ENCODE measurements at places on chromosomes 11 and 22. TPM values are rescaled to one million over a fixed set of nuclear protein-coding genes. Genes with fewer than 3 reads are reported as not detected.
A peak's percentile ranks its signal among the peaks of the same experiment; 100 is the strongest.

- DNase-seq = no peak
- H3K4me3 ChIP-seq = no peak overlapping the region
- no peaks in the 10 kb centered on the region for H3K36me3 ChIP-seq
- H3K27ac ChIP-seq = no peak overlapping the region
Measured at GRCh38 chr11:126514061-126514693, 158.7 kb downstream of the ST3GAL4 start.

- no peaks in the 10 kb centered on the region for H3K4me1 ChIP-seq
- no peak for DNase-seq
- H3K4me3 ChIP-seq = no peak overlapping the region
- H3K36me3 ChIP-seq = peaks cover 3% of the 10 kb centered on the region
Measured at GRCh38 chr11:118670063-118670462, 9.4 kb downstream of the TREH start.

GRCh38 chr11:62671236-62671607 lies 251 bp upstream of the UQCC3 start:
- no peak for DNase-seq
- H3K4me1 ChIP-seq = peaks cover 53% of the 10 kb centered on the region
- peaks cover 10% of the 10 kb centered on the region for H3K36me3 ChIP-seq
- H3K27me3 ChIP-seq = no peaks in the 10 kb centered on the region
- peak overlapping the region; percentile 100 for H3K4me3 ChIP-seq
- H3K27ac ChIP-seq = peak overlapping the region; percentile 97

DNA sequence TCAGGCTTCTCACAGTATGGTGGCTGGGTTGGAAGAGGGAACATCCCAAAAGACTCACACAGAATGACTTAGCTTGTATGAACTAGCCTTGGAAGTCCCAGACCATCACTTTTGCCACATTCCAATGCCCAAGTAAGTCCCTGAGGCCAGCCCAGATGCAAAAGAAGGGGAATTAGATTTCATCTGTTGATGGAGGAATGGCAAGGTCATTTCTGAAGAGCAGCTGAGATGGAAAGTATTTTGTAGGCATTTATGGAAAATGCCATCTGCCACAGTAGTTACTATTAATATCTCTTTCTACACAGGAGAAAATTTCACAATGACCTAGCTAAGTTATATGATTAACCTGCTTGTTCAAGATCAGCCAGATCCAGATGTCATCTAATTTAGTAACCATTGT lies 58.8 kb downstream of the ENDOD1 start:
- peak overlapping the region; percentile 2 for H3K4me3 ChIP-seq
- H3K4me1 ChIP-seq = peaks cover 31% of the 10 kb centered on the region
- H3K27ac ChIP-seq = no peak overlapping the region
- H3K36me3 ChIP-seq = no peaks in the 10 kb centered on the region
- H3K27me3 ChIP-seq = peaks cover 12% of the 10 kb centered on the region

Gene TMPRSS4
- total RNA-seq = not detected

DNA sequence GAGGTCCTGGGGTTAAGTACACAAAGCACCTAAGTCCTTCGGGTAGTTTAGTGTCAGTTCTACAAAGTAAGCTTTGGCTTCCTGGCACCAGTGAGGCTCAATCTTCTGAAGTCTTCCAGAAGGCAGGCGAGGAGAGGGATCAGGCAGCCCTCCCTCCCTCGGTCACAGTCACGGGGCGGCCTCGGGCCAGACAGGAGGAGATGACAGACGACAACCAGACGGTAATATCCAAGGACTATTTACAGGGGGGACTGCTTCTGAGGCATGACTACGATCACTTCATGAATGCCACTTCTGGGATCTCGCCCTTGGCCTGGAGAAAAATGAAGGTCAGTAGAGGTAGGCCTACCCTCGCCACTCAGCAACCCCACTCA lies 383 bp upstream of the TMEM223 start:
- DNase-seq = no peak
- H3K27me3 ChIP-seq = no peaks in the 10 kb centered on the region
- H3K4me1 ChIP-seq = peaks cover 42% of the 10 kb centered on the region
- H3K4me3 ChIP-seq = peak overlapping the region; percentile 97
- peak overlapping the region; percentile 51 for H3K27ac ChIP-seq
- H3K36me3 ChIP-seq = peaks cover 11% of the 10 kb centered on the region

DNA sequence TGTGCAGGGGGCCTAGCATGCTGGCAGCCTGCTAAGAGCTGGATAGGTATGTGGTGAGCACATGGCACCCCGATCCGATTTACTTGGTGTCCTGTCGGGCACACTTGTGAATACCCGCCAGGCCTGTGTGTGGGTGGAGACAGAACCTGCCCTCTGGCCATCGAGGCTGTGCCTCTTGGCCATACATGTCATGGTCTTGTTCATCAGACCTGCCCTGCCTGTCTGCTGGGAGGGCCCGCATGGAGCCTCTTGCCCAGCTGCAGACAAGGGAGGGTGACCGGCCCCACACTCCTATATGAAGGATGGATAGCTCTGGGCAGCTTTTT lies 310.2 kb downstream of the TBC1D22A start:
- H3K27me3 ChIP-seq = peaks cover 23% of the 10 kb centered on the region
- peaks cover 34% of the 10 kb centered on the region for H3K4me1 ChIP-seq
- no peak overlapping the region for H3K27ac ChIP-seq
- H3K36me3 ChIP-seq = peaks cover 11% of the 10 kb centered on the region

Gene OR52E2
- not detected for total RNA-seq

Gene TRIM44
- total RNA-seq = 71.1 TPM

Gene MAJIN
- total RNA-seq = not detected

GRCh38 chr11:127000291-127000968 lies at the start of gene KIRREL3:
KIRREL3 (minus strand) TSS chr11:127000770.
- H3K4me3 ChIP-seq = peak within 1 kb of the TSS; percentile 60
- peaks cover 30% of the 10 kb centered on the region for H3K4me1 ChIP-seq
- peaks cover 49% of the 10 kb centered on the region for H3K27me3 ChIP-seq
- no peaks in the 10 kb centered on the region for H3K36me3 ChIP-seq
- no peak within 1 kb of the TSS for H3K27ac ChIP-seq

GRCh38 chr11:119641983-119642745 lies 86.8 kb downstream of the NECTIN1 start:
- no peak for DNase-seq
- no peaks in the 10 kb centered on the region for H3K27me3 ChIP-seq
- H3K36me3 ChIP-seq = no peaks in the 10 kb centered on the region
- peaks cover 10% of the 10 kb centered on the region for H3K4me1 ChIP-seq
- no peak overlapping the region for H3K4me3 ChIP-seq

GRCh38 chr11:44400431-44400830 lies 90.5 kb upstream of the ALX4 start:
- no peak overlapping the region for H3K27ac ChIP-seq
- peaks cover 3% of the 10 kb centered on the region for H3K4me1 ChIP-seq
- DNase-seq = no peak
- peaks cover 11% of the 10 kb centered on the region for H3K27me3 ChIP-seq

DNA sequence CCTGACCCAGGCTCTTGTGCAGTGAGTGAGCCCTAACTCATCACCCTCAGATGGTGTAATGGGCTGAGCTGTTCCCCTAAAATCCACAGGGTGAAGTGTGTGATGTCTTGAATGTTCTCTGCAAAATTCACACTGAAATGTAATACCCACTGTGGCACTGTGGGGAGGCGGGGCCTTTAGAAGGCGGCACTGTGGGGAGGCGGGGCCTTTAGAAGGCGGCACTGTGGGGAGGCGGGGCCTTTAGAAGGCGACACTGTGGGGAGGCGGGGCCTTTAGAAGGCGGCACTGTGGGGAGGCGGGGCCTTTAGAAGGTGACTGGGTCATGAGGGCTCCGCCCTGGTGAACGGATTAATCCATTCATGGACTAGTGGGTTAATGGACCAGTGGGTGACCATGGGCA lies 33.0 kb downstream of the CHID1 start:
- no peaks in the 10 kb centered on the region for H3K27me3 ChIP-seq
- DNase-seq = no peak
- H3K36me3 ChIP-seq = peaks cover 9% of the 10 kb centered on the region
- H3K27ac ChIP-seq = no peak overlapping the region
- H3K4me1 ChIP-seq = no peaks in the 10 kb centered on the region
- H3K4me3 ChIP-seq = no peak overlapping the region

GRCh38 chr11:60889869-60890311 lies 16.5 kb downstream of the PRPF19 start:
- H3K4me1 ChIP-seq = no peaks in the 10 kb centered on the region
- no peaks in the 10 kb centered on the region for H3K27me3 ChIP-seq
- no peak overlapping the region for H3K4me3 ChIP-seq
- no peak for DNase-seq
- H3K36me3 ChIP-seq = peaks cover 30% of the 10 kb centered on the region

- H3K4me3 ChIP-seq = no peak overlapping the region
- H3K36me3 ChIP-seq = no peaks in the 10 kb centered on the region
- H3K27ac ChIP-seq = peak overlapping the region; percentile 3
- H3K4me1 ChIP-seq = peaks cover 16% of the 10 kb centered on the region
- H3K27me3 ChIP-seq = no peaks in the 10 kb centered on the region
- no peak for DNase-seq
Measured at GRCh38 chr11:76768909-76769560, 14.1 kb upstream of the TSKU start.

- no peak overlapping the region for H3K4me3 ChIP-seq
- no peak overlapping the region for H3K27ac ChIP-seq
- no peaks in the 10 kb centered on the region for H3K36me3 ChIP-seq
- H3K27me3 ChIP-seq = no peaks in the 10 kb centered on the region
- no peak for DNase-seq
Measured at GRCh38 chr11:35302398-35302797, 117.0 kb downstream of the SLC1A2 start.

Gene BRSK2
- total RNA-seq = 72.5 TPM

DNA sequence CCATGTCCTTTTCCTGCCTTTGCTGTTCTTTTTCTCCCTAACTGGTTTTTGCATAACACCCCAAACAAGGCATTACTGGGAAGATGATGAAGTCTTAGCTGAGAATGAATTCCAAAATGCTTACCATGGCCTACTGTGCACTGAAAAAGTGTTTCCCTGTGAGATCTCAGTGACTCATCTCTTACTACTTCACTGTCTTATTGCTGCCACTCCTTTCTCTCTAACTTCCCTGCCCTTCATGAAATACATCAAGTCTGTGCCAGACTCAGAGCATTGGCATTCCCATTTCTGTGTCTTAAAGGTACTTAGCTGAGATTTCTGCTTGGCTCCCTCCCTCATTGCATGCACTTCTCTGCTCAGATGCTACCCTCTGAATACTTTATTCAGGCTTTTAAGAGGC lies 49.1 kb upstream of the MUC15 start:
- H3K36me3 ChIP-seq = no peaks in the 10 kb centered on the region
- no peak overlapping the region for H3K4me3 ChIP-seq
- DNase-seq = no peak
- no peak overlapping the region for H3K27ac ChIP-seq
- H3K27me3 ChIP-seq = no peaks in the 10 kb centered on the region
- peaks cover 8% of the 10 kb centered on the region for H3K4me1 ChIP-seq

Gene CLCF1
- 0.41 TPM for total RNA-seq

Gene JHY
- total RNA-seq = 2.3 TPM

DNA sequence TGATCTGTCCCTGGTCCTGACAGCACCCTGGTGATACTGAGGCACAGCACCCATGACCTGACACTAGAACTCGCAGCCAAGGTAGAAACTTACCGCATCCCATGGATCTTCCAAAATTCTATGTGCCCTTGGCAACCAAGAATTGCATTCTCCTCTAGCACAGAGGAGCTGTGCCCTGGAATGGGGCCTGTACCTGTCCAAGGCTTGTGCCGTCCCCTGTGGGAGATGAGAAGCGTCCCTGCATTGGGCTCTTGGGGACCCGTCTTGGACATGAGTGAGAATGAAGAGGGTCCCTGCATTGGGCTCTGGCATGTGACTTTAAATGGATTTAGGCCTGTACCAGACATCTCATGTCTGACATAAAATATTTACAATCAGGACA lies 67.1 kb downstream of the GGTLC2 start:
- DNase-seq = no peak
- H3K4me3 ChIP-seq = no peak overlapping the region
- no peak overlapping the region for H3K27ac ChIP-seq
- no peaks in the 10 kb centered on the region for H3K36me3 ChIP-seq

Gene ARL2
- total RNA-seq = 117 TPM

DNA sequence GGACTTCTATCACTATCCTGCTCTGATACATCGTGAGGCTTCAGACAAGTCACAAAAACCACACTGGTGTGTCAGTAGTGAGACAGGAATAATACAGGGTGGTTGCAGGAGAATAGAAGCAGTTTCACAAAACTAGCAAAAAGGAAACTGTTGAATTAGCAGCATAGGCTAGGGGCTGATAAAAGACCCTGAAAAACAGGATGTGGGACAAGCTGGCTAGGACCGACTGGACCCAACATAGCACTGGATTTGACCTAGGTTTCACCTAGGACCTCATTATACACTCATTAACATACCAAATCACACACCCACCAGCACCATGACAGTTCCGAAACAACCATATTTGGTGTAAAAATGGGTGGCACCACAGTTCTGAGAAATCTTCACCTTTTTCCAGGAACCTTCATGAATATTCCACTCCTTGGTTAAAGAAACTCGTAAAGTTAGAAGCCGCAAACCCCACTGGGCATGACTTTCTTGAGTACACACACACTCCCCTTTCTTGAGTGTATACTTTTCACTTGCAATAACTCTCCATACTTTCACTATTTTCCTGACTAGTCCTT lies 76.2 kb downstream of the SLC1A2 start:
- no peak for DNase-seq
- no peaks in the 10 kb centered on the region for H3K36me3 ChIP-seq
- no peak overlapping the region for H3K27ac ChIP-seq

Gene IFITM10
- total RNA-seq = not detected

DNA sequence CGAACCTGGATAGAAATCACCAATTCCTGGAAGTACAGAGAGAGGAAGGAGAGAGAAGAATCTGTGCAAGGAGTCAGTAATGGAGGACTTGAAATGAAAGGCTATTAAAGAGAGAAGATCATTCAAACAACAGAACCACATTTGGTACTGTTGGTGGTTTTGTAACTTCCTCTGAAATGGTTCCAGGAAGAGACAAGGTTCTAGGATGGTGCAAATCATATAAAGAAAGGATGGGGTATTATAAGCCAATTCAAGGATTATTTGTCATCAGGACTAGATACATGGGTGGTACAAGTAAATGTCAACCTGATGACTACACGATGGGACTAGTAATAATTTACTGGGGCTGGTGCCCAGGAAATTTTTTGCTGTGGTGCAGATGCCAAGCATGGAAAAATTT lies 28.9 kb upstream of the TMA7B start:
- DNase-seq = no peak
- peaks cover under 1% of the 10 kb centered on the region for H3K27me3 ChIP-seq
- peaks cover 36% of the 10 kb centered on the region for H3K4me1 ChIP-seq

Gene APOL6
- total RNA-seq = 0.02 TPM

Gene LMNTD2
- total RNA-seq = 1.8 TPM

Gene RBMXL2
- 0.20 TPM for total RNA-seq
